Activated T-cell treated with anti-CD3 and anti-CD28 coated beads for 48 hours (primary cell): ENCODE measurements at places on chromosomes 4 and X.

DNA sequence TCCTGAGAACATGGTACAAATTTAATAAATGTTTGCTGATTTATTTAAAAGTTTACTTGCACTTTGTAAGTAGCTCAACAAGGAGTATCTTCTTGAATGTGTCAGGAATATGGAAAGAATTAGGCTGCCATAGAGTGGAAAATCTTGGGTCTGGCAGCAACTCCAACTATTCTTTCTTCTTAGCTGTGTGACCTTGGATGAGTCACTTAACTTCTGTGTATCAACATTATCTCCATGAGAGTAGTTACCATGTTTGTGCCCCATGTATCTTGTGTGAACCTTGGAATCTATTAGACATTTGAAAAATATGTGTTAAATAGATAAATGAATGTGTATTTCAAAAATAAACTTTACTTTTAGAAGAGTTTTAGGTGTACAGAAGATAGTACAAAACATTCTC is 348.8 kb downstream of the GBA3 start:
- no peak for DNase-seq

- DNase-seq: no peak
Measured at GRCh38 chrX:1336948-1337779, 579 bp downstream of the IL3RA start.

DNA sequence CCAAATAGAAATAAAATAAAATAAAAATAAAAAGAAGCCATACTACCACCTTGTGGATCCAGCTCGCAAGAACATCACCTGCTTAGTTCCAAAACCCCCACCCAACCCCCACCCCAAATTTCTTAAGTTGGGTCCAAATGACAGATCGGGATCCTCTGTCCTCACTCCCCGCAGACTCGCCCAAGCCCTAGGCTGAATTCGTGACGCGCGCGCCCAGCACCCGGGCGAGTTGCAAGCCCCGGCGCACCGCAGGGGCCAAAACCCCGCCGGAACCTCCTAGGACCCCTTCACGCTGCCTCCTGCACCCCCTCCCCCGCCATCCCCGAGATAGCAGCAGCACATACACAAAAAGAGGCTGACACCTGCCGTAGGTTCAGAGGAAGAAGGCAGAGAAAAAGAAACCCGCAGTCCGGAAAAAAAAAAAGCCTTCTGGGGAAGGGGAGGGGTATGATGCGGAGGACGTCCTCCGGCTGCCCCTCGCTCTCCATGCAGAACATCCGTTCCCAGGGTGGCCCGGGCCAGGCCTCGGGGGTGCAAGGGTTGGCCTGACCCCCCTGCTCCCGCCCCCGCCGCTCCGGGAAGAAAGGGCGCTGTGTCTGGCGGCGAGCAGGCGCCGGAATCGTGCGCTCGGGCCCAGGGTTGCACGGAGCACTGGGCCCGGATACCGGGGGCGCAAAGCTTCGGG is 2.6 kb downstream of the NLGN4X start:
- DNase-seq: no peak

DNA sequence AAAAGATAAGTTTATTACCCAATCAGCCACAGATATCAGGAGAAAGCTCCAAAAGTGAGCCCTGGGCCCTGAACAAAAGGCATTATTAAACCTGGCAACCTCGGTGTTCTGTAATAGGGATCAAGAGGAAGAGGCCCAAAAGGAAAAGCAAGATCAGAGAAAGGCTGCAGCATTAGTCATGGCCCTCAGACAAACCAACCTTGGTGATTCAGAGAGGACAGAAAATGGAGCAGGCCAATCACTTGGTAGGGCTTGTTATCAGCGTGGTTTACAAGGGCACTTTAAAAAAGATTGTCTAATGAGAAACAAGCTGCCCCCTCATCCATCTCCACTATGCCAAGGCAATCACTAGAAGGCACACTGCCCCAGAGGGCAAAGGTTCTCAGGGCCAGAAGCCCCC is 75.7 kb downstream of the AGTR2 start:
- DNase-seq: no peak

GRCh38 chrX:554271-554670 is 76.3 kb upstream of the SHOX start:
- no peak for DNase-seq

DNA sequence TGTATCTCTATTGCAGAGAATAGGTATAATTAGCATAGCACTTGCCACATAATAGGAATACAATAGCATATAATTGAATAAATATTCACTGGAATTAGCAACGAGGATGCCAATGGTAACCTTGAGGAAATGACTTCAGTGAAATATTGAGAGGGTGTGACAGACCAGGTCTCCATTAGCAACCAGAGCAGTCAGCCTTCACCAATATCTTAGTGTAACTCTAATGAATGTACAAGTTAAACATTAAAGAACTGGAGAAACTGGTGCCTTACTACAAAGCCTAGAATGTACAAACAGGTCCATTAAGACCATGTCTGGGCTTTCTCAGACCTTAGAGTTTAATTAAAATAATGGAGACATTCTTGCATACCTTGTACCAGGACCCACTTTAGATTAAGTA is 143.0 kb downstream of the MAGEB17 start:
- DNase-seq: no peak

DNA sequence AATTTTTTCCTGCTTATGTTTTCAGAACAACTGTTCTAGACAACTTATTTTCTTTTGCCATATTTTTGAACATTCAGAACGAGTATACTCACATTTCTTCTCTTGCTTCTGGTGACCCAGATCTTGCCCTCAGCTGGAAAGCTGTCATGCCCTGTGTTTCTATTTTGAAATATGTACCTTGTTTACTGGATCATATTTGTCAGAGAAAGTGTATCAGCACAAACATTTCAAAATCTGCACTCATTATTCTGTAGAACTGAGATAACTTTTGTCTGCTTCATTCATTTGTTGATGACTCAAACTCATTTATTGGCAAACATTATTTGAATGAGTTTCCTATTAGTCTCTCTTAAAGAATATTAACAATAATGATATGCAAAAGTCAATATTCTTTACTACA is 46.2 kb upstream of the FAM9A start:
- DNase-seq: no peak

DNA sequence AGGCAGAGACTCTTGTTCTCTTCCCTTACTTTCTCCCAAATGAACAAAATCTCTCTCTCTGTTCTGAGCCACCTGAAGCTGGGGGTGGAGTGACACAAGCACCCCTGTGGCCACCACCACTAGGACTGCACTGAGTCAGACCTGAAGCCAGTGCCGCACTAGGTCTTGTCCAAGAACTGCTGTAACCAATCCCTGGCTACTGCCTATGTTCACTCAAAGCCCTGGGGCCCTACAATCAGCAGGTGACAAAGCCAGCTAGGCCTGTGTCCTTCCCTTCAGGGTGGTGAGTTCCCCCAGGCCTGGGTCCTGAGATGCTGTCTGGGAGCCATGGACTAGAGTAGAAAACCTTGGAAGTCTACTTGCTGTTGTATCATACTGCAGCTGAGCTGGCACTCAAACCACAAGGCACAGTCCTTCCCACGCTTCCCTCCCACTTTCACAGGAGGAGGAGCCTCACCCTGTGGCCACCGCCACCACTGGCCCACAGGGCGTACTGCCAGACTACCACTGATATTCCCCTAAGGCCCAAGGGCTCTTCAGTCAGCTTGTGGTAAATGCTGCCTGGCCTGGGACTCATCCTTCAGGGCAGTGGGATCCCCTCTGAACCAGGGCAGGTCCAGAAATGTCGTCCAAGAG is 119.1 kb downstream of the RTL9 start:
- no peak for DNase-seq
